Stimulated activated CD8-positive, alpha-beta memory T cell treated with anti-CD3 and anti-CD28 coated beads, Interleukin-7, amount 100 ng/mL, for 1 hour (primary cell): ENCODE measurements at places on chromosomes 6 and 20.

- DNase-seq = no peak
Measured at GRCh38 chr6:9332241-9332780, 897.0 kb upstream of the SLC35B3 start.

GRCh38 chr6:136548582-136549299 lies 1.5 kb downstream of the MAP7 start:
- no peak for DNase-seq

DNA sequence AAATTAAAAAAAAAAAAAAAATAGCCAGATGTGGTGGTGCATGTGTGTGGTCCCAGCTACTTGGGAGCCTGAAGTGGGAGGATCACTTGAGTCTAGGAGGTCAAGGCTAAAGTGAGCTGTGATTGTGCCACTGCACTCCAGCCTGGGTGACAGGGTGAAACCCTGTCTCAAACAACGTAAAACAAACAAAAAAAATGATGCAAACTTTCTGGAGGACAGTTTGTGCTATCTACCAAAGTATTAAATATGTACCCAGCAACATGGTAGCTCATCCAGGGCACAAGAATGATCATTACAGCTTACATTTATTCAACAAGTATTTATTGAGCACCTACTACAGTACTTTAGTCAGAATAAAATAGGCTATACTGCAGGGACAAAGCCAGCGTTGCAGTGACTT lies 40.4 kb upstream of the PTPN1 start:
- DNase-seq = no peak

GRCh38 chr6:82872185-82872584 lies 193.5 kb downstream of the UBE3D start:
- DNase-seq = no peak

GRCh38 chr6:15145821-15146220 lies 100.0 kb upstream of the JARID2 start:
- no peak for DNase-seq

DNA sequence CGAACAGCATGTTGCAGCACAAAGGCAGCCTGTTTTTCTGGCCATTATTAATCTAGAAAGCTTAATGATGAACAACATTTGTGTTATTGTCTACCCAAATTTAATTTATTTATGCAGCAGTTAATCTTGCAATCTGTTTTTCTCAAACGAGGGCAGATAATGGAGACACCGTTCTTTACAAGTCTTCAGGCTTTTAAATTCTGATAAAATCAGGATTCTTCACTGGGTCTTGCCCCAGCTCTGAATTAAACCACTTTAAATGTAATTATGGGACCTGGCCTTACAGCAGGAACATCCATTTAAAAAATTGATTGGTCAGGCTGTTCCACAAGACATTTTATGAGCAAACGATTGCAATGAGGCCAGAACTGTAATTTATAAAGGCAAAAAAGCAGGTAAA lies 26.5 kb upstream of the INSM1 start:
- DNase-seq = no peak

GRCh38 chr6:45148711-45149341 lies 179.3 kb upstream of the RUNX2 start:
- no peak for DNase-seq
